GM13977 (cell line): ENCODE measurements at places on chromosomes 16 and 17.

DNA sequence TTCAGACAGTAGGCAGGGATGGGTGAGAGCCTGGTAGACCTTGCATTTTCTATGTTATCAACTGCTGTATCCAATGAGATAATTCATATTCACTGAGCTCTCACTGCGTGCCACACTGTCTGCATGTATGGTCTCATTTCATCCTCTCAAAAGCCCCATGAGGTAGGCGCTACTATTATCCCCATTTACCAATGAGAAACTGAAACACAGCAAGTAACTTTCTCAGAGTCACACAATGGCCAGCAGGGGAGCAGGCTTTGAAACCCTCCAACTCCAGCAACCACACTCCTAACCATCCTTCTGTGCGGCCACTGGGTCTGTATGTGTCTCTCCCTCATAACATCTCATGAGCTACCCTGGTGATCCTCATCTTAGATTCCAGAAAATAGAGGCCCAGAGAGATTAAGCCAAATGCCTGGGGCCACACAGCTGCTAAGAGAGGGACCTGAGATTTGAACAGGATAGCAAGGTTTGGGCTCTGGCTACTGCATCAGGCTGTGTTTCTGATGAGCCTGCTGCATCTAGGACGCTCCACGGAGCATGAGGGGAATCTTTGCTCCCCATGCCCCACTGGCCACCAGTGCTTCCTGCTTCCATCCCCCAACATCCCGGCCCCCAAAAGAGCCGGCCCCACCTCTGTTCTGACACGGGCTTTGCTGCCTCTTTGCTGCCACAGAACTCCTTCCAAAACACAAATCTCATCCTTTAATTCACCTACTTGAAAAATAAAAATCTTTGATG lies 3.2 kb downstream of the CCR7 start:
- DNase-seq, result peak; percentile 61

- no peak for DNase-seq
Observed at GRCh38 chr17:50078430-50078829, 16.7 kb upstream of the PDK2 start.

DNA sequence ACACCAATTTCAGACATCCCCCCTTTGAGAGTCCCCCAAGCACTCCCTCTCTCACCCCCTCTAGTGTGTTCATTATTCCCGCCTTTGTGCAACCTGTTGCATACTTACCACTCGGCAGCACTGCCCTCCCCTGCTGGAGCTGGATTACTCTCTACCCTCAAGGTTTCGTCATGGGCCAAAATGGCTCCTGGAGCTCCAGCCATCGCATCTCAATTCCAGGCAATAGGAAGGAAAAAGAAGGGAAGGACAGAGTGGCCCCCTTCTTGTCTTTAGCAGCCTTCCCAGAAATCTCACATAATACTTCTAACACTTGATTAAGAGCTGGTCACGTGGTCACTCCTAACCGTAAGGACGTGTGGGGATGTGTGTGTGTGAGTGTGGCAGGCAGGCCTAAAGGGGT lies 20.2 kb downstream of the TMEM186 start:
- no peak for DNase-seq

GRCh38 chr16:16101585-16101984 lies 121.7 kb downstream of the ABCC6 start:
- DNase-seq, result no peak

DNA sequence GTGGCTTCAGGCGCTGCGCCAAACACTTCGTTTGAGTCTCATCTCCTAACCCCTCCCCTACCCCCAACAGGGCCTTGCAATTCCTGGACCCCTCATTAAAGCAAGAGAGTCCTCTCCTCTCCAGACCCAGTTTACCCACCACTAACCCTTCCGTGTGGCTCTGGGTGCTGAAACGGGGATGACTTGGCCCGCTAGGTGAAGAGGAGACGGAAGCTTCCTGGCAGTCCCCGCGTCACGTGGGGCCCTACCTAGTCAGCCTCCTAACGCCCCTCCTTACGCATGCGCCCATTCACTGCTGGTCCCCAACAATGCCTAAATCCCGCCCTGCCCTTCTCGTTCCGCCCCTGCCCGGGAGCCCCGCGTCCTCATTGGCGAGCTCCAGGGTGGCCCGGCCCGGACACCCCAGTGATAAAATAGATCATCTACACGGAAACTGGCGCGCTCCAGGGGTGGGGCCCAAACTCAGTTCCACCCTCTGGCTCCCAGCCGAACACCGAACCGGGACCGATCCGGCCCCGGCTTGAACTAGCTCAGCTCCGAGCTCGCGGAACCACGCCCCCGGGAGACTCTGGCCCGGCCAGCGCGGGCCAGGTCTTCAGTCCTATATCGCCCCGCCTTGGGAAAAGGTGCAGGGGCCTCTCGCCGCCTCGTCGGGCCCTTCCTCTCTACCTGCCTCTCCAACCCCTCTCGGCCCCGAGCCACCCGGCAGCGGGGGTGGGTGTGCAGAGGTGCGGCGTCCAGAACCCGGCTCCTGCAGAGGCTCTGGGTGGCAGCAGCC lies at the start of gene SLC16A13:
Gene SLC16A13, plus strand, starts transcription at position 425 of the 778 bp plus-strand sequence. CDS start 368 bp downstream, outside the sequence.
- peak; percentile 99 for DNase-seq

DNA sequence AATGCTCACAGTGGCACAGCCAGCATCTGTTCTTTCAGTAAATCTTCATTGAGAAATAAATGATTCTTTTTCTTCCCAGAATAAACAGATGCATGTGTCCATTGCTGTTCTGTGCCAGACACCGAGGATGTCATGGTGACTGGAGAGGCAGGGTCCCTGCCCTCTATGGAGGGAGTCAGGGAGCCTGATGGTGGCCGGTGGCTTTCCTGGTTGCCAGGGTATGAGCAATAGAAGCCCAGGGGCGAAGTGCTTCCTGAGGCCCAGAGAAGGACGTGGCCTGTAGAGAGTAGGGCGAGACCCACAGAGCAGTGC lies 29.9 kb upstream of the NUDT16L1 start:
- no peak for DNase-seq

DNA sequence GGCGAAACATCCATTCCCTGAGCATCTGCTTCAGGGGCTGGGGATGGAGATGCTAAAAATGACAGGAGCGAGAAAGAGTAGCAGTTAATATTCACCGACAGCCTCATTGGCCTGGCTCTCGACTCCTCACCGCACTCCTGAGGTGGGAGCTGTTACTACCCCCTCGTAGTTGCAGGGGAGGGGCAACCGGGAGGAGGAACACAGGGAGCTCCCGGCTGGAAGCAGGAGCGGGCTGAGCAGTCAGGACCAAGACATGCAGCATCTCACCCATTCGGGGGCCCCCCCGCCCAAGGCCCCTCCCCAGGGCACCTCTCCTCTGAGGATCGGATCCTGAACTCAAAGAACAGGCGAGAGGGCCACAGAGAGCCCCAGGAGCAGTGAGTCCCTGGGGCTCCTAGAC lies 4.5 kb upstream of the ACSF3 start:
- no peak for DNase-seq

DNA sequence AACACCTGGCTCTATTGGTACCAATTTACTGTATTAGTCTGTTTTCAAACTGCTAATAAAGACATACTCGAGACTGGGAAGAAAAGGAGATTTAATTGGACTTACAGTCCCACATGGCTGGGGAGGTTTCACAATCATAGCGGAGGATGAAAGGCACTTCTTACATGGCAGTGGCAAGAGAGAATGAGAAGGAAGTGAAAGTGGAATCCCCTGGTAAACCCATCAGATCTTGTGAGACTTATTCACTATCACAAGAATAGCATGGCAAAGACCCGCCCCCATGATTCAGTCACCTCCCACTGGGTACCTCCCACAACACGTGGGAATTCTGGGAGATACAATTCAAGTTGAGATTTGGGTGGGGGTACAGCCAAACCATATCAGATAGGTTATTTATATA lies 22.6 kb upstream of the GOSR1 start:
- DNase-seq, result no peak

DNA sequence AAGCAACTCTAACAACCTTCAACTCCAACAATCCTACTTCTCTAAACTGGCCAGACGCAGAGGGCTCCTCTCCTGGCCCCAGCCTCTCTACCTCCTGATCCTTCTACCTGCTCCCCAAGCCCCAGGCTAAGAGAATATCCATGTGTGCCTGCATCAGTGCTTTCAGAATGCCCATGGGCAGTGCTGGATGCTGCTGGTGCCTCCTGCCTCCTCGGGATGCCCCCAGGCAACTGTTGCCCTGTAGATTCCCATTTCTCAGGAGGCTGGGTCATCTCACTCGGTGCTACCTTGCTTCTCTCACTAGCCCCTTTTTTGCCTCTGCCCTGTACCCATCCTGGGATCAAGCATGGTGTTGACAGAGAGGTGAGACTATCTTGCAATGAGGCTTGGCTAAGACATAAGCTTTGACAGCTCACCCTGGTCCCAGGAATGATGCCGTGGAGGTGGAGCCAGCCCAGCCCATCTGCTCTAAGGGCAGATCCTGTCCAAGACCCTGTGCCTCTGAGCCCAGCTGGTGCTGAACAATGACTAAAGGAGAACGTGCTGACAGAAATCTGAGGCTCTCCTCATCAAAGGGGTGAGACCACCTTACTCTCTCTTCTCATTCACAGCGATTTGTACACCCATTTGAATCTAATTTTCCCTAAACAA lies 19.4 kb upstream of the SUPT4H1 start:
- DNase-seq, result no peak

- DNase-seq, result no peak
Observed at GRCh38 chr17:5843366-5844026, 226.7 kb upstream of the WSCD1 start.

DNA sequence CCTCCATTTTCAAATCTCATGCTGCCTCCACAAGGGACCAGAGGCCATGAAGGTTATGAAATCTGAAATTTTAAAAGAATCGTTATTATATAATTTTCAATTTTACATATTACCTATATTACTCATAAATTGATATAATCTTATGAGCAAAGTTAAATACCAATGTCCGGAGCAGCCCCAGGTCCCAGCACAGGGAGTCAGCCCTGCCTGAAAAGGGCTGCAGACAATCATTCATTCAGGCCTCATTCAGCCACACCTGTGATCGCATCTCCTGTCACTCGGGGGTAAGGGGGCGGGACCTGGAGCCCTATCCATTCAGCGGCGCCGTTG lies 172.5 kb downstream of the AHSP start:
- peak; percentile 90 for DNase-seq

GRCh38 chr16:86403085-86403484 lies 107.2 kb upstream of the FOXF1 start:
- DNase-seq, result no peak

DNA sequence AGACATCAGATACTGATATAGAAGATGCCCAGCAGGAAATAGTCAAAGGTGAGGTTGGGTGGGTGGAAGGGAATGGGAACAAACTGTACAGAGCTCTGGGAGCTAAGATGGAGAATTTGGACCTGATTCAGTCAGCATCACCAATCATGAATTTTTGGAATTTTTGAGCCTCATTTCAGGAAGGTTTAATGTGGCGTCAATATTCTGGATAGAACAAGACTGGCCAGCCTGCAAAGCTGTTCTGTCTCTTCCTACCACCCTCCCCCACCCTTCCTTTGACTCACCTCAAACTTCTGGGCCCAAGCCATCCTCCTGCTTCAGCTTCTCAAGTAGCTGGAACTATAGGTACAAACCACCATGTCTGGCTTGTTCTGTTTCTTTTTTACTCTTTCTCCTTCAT lies 32.6 kb downstream of the CTCF start:
- no peak for DNase-seq

DNA sequence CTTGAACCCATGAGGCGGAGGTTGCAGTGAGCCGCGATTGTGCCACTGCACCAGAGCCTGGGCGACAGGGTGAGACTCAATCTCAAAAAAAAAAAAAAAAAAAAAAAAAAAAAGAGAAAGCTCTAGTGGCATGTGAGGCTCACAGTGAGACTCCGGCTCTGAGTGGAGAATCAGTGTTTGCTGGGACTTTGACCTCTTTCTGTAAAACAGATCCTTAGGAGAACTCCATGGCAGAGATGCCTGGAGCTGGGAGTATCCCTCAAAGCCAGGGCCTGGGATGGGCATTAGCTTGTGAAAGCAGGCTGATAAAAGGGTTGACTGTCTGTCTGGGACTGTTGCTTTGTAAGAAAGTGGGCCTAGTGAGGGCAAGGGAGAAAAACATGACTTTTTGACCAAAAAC lies 46.4 kb downstream of the ZNF207 start:
- no peak for DNase-seq

DNA sequence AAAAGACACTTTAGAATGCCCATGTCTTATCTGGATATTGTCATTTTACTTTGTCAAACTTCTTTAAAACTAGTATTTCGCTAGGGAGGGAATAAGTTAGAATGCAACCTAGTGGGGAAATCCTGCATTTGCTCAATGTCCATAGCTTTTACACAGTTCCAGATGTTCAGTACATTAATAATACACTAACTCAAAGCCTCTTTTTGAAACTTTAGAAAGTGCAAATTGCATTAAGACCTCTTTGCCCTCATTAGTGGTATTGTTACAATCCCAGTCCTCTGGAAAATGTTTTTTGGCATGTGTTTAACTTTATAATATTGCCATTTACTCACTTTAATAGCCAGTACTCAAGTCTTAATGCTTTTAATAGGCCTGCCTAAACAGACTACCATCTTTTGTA lies 106.8 kb downstream of the BRIP1 start:
- no peak for DNase-seq
